Thoracic aorta endothelial cell (primary cell): ENCODE measurements at places on chromosomes 2 and 18. TPM values are rescaled to one million over a fixed set of nuclear protein-coding genes. Genes with fewer than 3 reads are reported as not detected.

ANKMY1 gene
- total RNA-seq: 6.1 and 8.9 TPM in 2 replicates

UNC80 gene
- not detected in 2 replicates for total RNA-seq

STEAP3 gene
- total RNA-seq: 20.3 and 27.9 TPM in 2 replicates

MERTK gene
- 33.3 and 34.6 TPM in 2 replicates for total RNA-seq

ZSCAN30 gene
- total RNA-seq: 15.4 and 24.6 TPM in 2 replicates

ANKRD29 gene
- total RNA-seq: 0.27 and 2.2 TPM in 2 replicates

CHAC2 gene
- total RNA-seq: 14.9 and 20.0 TPM in 2 replicates

ADD2 gene
- total RNA-seq: 7.3 and 8.4 TPM in 2 replicates

EMILIN1 gene
- total RNA-seq: 7.6 and 9.8 TPM in 2 replicates

SCN2A gene
- total RNA-seq: under 0.01 TPM in 2 replicates

CD302 gene
- 15.9 and 16.1 TPM in 2 replicates for total RNA-seq

KCNJ3 gene
- total RNA-seq: not detected in 2 replicates

RAB17 gene
- 2.9 and 5.5 TPM in 2 replicates for total RNA-seq

ITGB6 gene
- 0.07 and 0.13 TPM in 2 replicates for total RNA-seq

NCKAP5 gene
- 0.50 and 1.5 TPM in 2 replicates for total RNA-seq

QPCT gene
- total RNA-seq: 15.2 and 43.1 TPM in 2 replicates

TRABD2A gene
- 0.66 and 5.1 TPM in 2 replicates for total RNA-seq

NOL4 gene
- not detected in 2 replicates for total RNA-seq

OTOS gene
- not detected in 2 replicates for total RNA-seq

TSPYL6 gene
- total RNA-seq: not detected in 2 replicates

ALK gene
- total RNA-seq: not detected in 2 replicates

B3GNT7 gene
- 0.13 and 0.50 TPM in 2 replicates for total RNA-seq

CDCA7 gene
- 22.7 and 31.7 TPM in 2 replicates for total RNA-seq

DES gene
- not detected in 2 replicates for total RNA-seq

PLGLB1 gene
- 1.7 TPM in 1 of 2 replicates, not detected in the other for total RNA-seq

ARHGEF33 gene
- total RNA-seq: 0.13 and 0.14 TPM in 2 replicates

ACP1 gene
- 110 and 119 TPM in 2 replicates for total RNA-seq

DSG2 gene
- total RNA-seq: 0.07 TPM in 1 of 2 replicates, not detected in the other

PLEK gene
- 0.13 and 0.22 TPM in 2 replicates for total RNA-seq

OBSL1 gene
- total RNA-seq: 11.2 and 17.1 TPM in 2 replicates

CYS1 gene
- 0.07 TPM in 1 of 2 replicates, not detected in the other for total RNA-seq

ASXL2 gene
- 20.5 and 27.1 TPM in 2 replicates for total RNA-seq

RBM45 gene
- total RNA-seq: 19.1 and 21.3 TPM in 2 replicates

C2orf72 gene
- under 0.01 TPM in 1 of 2 replicates, not detected in the other for total RNA-seq

GPR17 gene
- total RNA-seq: not detected in 2 replicates

UGT1A4 gene
- not detected in 2 replicates for total RNA-seq
